GM12878 (cell line): ENCODE measurements at places on chromosomes 16 and 17. TPM values are rescaled to one million over a fixed set of nuclear protein-coding genes. Genes with fewer than 3 reads are reported as not detected.
A peak's percentile ranks its signal among the peaks of the same experiment; 100 is the strongest.

GRCh38 chr17:64982139-64982915 is 63.0 kb upstream of the LRRC37A3 start:
- H3K27ac ChIP-seq = no peak overlapping the region
- no peak for DNase-seq
- H3K36me3 ChIP-seq = no peaks in the 10 kb centered on the region
- peaks cover 23% of the 10 kb centered on the region for H3K4me1 ChIP-seq
- no peak overlapping the region for H3K4me3 ChIP-seq

- no peaks in the 10 kb centered on the region for H3K4me1 ChIP-seq
- no peaks in the 10 kb centered on the region for H3K36me3 ChIP-seq
- DNase-seq = no peak
Measured at GRCh38 chr17:75418531-75418930, 13.1 kb upstream of the GRB2 start.

DNA sequence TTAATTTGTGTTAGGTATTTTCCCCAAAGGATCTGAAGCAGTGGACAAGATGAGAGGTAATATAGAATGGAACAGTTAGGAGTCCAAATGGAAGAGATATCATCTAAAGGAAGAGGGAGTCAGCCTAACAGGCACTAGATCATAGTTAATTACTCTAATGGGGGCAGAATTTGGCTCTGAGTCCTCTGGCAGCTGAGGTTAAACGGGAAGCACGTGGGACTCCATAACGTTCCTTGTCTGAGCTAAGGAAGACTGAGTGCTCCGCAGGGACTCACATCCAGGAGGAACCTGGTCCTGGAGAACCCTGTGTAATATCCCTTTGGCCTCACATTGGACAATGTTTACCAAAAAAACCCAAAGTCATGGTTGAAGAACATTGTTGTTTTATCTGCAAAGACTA is 46.6 kb upstream of the TEX2 start:
- H3K36me3 ChIP-seq = no peaks in the 10 kb centered on the region
- no peaks in the 10 kb centered on the region for H3K4me1 ChIP-seq
- no peak for DNase-seq
- no peak overlapping the region for H3K4me3 ChIP-seq
- H3K27ac ChIP-seq = no peak overlapping the region
- H3K27me3 ChIP-seq = no peaks in the 10 kb centered on the region

DNA sequence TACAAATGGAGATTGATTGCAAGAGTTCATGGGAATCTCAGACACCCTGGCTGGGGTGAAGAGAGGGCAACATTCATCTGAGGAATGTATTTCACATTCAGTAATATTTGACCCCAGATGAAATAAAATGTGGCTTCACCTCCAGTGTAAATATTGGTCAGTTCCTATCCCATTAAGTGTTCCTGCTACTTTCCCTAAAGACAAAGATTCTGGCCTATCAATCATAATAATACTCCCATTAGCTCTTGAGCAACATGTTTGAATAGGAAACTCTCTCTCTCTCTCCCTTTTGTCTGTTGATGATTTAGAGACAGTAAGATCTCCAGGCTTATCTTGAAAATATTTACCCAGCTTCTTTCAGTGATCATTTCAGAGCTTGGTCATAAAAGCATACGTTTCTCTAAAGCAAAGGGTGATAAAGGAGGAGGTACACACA is 70.1 kb downstream of the KCNJ2 start:
- no peaks in the 10 kb centered on the region for H3K27me3 ChIP-seq
- H3K36me3 ChIP-seq = no peaks in the 10 kb centered on the region
- DNase-seq = no peak
- no peaks in the 10 kb centered on the region for H3K4me1 ChIP-seq
- H3K27ac ChIP-seq = no peak overlapping the region
- no peak overlapping the region for H3K4me3 ChIP-seq

The MYH2 gene
- not detected in 2 replicates for total RNA-seq

- H3K27me3 ChIP-seq = peaks cover under 1% of the 10 kb centered on the region; the same call in 1 of the 2 replicates
- no peaks in the 10 kb centered on the region for H3K4me1 ChIP-seq
- no peak for DNase-seq
- no peak overlapping the region for H3K4me3 ChIP-seq
Measured at GRCh38 chr17:81065500-81065899, 30.5 kb downstream of the BAIAP2 start.

DNA sequence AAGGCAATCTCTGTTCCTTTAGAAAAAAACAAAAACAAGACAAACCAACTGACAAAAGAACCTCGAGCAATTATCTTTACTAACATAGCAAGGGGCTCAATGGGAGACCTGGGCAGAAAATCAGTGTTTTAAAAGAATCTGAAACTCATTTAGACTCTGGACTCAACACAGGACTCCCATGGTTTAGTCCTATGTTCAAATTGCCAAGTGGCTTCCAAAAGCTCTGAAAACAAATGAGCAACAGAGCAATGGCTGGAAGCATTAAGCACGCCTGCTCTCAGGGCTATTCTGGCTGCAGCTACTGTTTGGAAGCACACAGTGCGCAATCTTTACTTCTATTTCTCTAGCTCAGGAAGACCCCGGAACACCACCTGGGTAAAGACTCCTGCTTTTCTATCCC is 162.0 kb downstream of the AATF start:
- H3K4me1 ChIP-seq = no peaks in the 10 kb centered on the region
- no peaks in the 10 kb centered on the region for H3K27me3 ChIP-seq
- peaks cover 10% of the 10 kb centered on the region; the same call in 1 of the 2 replicates for H3K36me3 ChIP-seq
- DNase-seq = no peak
- H3K4me3 ChIP-seq = no peak overlapping the region

GRCh38 chr16:50548909-50549560 is 839 bp downstream of the NKD1 start:
- H3K36me3 ChIP-seq = no peaks in the 10 kb centered on the region
- peak overlapping the region; percentile 68; the same call in 1 of the 2 replicates for H3K4me3 ChIP-seq
- H3K27ac ChIP-seq = no peak overlapping the region

The CTRL gene
- 2.0 and 3.6 TPM in 2 replicates for total RNA-seq

DNA sequence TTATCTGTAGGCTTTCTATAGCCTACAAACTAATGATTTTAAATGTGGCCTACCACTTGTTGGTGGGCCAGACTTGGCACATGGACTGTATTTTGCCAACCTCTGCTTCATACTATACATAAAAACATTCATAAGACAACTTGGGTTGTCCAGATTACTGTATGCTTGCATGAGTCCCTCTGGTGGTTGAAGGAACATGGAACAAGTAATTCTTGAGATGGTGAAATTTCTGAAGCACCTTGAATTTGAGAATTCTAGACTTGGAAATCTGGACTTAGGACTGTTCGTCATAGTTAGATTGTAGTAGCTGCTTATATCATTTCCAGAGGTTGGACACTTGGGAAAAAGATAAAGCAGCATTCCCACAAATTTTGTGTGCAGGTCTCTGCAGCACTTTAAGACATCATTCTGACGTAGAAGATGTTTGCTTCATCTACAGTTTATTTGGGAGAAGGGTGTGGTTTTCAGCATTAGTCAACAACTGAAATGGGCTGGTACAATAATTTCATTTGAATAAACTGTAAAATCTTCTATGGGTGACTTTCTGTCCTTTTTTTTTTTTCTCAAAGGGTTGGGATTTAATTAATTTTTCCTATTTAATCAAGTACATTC is 31.2 kb downstream of the NFATC3 start:
- H3K4me3 ChIP-seq = no peak overlapping the region
- H3K27me3 ChIP-seq = no peaks in the 10 kb centered on the region
- no peaks in the 10 kb centered on the region for H3K36me3 ChIP-seq
- DNase-seq = no peak
- peaks cover 19% of the 10 kb centered on the region for H3K4me1 ChIP-seq

The TBC1D26 gene
- total RNA-seq = not detected in 2 replicates

DNA sequence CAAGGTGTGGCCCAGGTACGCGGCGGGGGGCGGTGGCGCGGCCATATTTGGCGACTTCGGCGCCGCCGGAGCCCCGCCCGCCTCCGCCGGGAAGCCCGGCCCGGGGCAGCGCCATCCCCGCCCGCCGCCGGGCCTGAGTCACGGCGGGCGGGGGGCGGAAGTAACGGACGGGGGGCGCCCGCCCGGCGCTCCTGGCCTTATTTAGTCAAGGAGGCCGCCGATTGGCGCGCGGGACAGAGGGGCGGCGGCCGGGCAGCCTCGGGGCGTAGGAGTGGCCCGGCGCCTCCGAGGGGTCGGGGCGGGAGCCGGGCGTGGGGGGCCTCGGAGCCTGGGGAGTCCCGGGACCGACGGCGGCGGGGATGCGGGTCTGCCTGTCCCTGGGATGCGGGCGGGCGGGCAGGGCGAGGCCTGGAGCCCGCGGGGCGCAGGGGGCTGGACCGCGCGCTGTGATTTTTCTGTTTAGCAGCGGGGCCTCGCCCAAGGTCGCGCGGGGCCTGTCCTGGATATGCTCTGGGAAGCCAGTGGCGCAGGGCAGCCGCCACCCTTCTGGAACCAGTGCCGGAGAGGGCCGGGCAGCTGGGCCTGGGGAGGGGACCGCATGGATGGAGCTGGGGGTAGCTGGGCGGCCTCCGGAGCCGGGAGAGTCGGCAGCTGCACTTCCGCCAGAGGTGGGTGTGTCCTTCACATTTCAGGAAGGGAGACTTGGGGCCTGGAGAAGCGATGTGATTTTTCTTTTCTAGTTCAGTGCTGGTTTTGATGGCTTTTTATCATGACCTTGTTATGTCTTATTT is 2.3 kb upstream of the ACTG1 start:
- H3K27me3 ChIP-seq = no peaks in the 10 kb centered on the region
- H3K36me3 ChIP-seq = peaks cover 16% of the 10 kb centered on the region
- H3K4me1 ChIP-seq = peaks cover 27% of the 10 kb centered on the region
- H3K27ac ChIP-seq = peak overlapping the region; percentile 100
- peak overlapping the region; percentile 87 for H3K4me3 ChIP-seq

The CCL2 gene
- not detected in 2 replicates for total RNA-seq

DNA sequence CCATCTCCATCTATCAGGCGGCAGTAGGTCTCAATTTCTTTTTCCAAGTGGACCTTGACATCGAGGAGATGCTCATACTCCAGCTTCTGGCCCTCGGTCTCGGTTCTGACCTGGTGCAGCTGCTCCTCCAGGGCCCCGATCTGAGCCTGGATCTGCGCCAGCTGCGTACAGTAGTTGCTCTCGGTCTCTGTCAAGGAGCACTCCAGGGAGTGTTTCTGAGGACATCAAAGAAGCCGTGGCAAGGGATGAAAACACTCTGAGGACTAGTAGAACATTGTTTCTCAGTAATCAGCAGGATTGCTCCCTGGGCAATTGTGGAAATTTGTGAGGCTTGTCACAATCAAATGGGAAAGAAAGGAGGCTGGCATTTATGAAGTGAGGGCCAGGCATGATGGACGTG is 5.9 kb downstream of the KRT28 start:
- no peak overlapping the region for H3K4me3 ChIP-seq
- 0 out of 2 replicates have a peak, but pooled peaks cover 9% of the 10 kb centered on the region for H3K27me3 ChIP-seq
- H3K27ac ChIP-seq = no peak overlapping the region
- no peaks in the 10 kb centered on the region for H3K4me1 ChIP-seq

GRCh38 chr17:45731459-45731858 is 52.7 kb upstream of the CRHR1 start:
- no peak for DNase-seq
- no peaks in the 10 kb centered on the region for H3K27me3 ChIP-seq
- no peaks in the 10 kb centered on the region for H3K4me1 ChIP-seq
- H3K27ac ChIP-seq = no peak overlapping the region
- no peaks in the 10 kb centered on the region for H3K36me3 ChIP-seq

- H3K36me3 ChIP-seq = no peaks in the 10 kb centered on the region
- H3K27me3 ChIP-seq = no peaks in the 10 kb centered on the region
- DNase-seq = no peak
- H3K27ac ChIP-seq = no peak overlapping the region
Measured at GRCh38 chr16:1090620-1091587, 5.1 kb downstream of the C1QTNF8 start.

The SRL gene
- total RNA-seq = not detected in 2 replicates

- DNase-seq = no peak
- H3K4me3 ChIP-seq = no peak overlapping the region
- H3K4me1 ChIP-seq = no peaks in the 10 kb centered on the region
- H3K27ac ChIP-seq = no peak overlapping the region
- H3K27me3 ChIP-seq = no peaks in the 10 kb centered on the region
Measured at GRCh38 chr16:3665508-3665907, 11.0 kb downstream of the DNASE1 start.

The SRCAP gene
- total RNA-seq = 48.1 and 58.4 TPM in 2 replicates

DNA sequence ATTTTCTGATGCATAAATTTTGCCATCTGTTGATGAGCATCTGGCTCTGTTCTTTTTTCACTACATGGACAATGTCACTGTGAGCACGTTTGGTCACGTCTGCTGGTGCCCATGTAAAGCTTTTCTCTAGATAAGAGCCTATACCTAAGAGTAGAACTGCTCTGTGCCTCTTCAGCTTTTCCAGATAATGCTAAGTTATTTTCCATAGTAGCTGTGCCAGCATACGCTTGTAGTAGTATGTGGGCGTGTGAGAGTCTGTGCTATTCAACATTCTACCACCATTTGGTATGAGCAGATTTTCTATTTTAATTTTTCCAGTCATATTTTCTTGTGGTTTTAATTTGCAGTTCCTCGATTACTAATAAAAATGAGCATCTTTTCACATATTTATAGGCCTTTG is 33.2 kb downstream of the VPS35L start:
- DNase-seq = no peak
- H3K36me3 ChIP-seq = peaks cover 5% of the 10 kb centered on the region
- no peaks in the 10 kb centered on the region for H3K27me3 ChIP-seq
- H3K27ac ChIP-seq = no peak overlapping the region
- H3K4me1 ChIP-seq = no peaks in the 10 kb centered on the region

The ROGDI gene
- 13.7 and 14.7 TPM in 2 replicates for total RNA-seq

DNA sequence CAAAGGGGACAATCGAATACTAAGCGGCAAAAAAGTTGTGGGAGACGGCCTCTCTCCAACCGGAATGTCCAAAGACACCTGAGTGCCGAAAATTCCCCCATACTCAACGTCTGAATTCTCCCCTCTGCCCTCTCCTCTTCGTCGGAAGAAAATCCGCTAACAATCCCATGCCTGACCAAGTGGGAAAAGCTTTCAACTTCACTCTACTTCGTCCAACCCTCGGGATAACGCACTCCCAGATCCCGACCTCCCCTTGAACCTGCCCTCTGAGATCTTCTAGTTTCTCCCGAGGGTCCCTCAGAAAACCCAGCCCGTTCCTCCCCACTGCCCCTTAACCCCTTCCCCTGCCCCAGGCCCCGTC is 961 bp downstream of the AMFR start:
- H3K36me3 ChIP-seq = no peaks in the 10 kb centered on the region
- H3K4me1 ChIP-seq = peaks cover 12% of the 10 kb centered on the region
- H3K4me3 ChIP-seq = peak overlapping the region; percentile 78
- H3K27ac ChIP-seq = peak overlapping the region; percentile 60
- no peak for DNase-seq
- H3K27me3 ChIP-seq = no peaks in the 10 kb centered on the region

The LRRC36 gene
- total RNA-seq = 0.66 and 1.9 TPM in 2 replicates

- H3K4me1 ChIP-seq = peaks cover 42% of the 10 kb centered on the region
- H3K36me3 ChIP-seq = no peaks in the 10 kb centered on the region
- DNase-seq = no peak
- H3K27me3 ChIP-seq = no peaks in the 10 kb centered on the region
- no peak overlapping the region for H3K27ac ChIP-seq
Measured at GRCh38 chr17:38658741-38659345, 15.9 kb downstream of the EPOP start.

The MAP2K6 gene
- 23.5 and 24.6 TPM in 2 replicates for total RNA-seq

The CCDC47 gene
- 59.2 and 63.9 TPM in 2 replicates for total RNA-seq

The FBXW10 gene
- total RNA-seq = not detected in 2 replicates
